Osteoblast (primary cell): ENCODE measurements at places on chromosomes 6 and 20. TPM values are rescaled to one million over a fixed set of nuclear protein-coding genes. Genes with fewer than 3 reads are reported as not detected.

Gene EFCAB8
- 1.4 TPM in 1 of 2 replicates, not detected in the other for total RNA-seq

Gene TXNDC5
- total RNA-seq: 189 and 344 TPM in 2 replicates

Gene KCNK16
- total RNA-seq: not detected in 2 replicates

Gene OR2H1
- total RNA-seq: not detected in 2 replicates

Gene RHAG
- total RNA-seq: not detected in 2 replicates

Gene GINS1
- 2.2 and 2.4 TPM in 2 replicates for total RNA-seq
